Left colon (tissue), 2 donors: ENCODE measurements at places on chromosomes 7 and 10.

- DNase-seq = no peak
These were observed 68.4 kb downstream of the RAMP3 start for GRCh38 chr7:45225948-45226335.

DNA sequence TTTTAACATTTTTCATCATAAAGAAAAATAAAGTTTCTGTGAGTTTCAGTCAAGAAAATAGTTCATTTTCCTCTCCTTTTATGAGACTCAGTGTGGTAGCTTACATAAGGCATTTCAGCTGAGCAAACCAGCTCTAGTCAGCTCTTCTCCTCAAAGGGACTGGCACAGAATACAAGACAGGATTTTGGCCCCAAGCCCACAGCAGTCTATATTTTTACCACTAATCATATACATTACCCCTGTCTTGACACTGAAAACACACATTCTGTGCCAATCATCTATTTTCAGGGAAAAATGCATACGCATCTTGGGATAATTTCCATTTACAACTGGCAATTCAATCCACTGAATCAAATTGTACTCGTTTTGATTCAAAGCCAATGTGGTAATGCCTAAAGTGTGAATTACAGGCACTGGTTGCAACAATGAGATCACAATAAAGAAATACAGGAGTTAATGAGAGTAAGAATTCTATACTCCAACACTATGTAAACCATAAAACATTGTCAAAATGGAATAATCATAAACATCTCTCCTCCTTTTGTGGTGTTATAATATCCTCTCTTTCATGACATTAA lies 186.4 kb downstream of the CACNA2D1 start:
- DNase-seq = no peak

DNA sequence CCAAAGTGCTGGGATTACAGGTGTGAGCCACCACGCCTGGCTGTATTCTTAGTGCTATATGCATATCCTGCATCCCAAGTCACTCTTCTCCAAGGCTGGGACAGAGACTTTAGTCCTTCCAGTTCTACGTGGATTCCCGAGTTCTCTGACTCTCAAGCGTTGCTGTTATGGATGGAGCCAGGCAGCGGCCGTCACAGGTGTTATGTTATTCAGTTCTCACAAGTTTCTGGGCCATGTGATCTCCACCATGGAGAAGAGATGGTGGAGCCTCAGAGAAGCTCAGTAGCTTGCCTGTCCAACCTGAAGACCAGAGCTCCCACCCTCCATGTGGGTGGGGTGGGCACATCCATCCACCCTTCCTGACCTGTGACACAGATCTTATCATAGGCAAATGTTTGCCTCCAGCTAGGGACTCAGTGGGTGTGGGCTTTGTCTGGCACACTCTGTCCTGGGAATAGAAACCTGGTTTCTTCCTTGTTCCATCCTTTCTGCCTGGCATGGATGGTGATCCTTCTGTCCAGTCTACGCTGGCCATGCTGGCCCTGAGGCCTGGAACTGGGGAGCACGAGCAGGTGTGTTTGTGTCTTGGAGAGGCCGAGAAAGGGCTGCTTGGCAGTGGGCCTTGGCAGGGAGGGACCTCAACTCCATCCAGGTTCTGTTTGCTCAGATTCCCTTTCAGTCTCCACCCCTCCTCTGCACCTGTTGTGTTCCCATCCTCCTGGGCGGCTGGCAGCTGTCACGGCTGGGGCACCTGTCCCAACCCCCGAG lies 55.3 kb downstream of the NEURL1 start:
- peak; percentile 70 for DNase-seq

GRCh38 chr10:59283456-59284091 lies 78.8 kb downstream of the FAM13C start:
- DNase-seq = no peak

GRCh38 chr7:34723866-34724490 lies 66.0 kb downstream of the NPSR1 start:
- DNase-seq = no peak

DNA sequence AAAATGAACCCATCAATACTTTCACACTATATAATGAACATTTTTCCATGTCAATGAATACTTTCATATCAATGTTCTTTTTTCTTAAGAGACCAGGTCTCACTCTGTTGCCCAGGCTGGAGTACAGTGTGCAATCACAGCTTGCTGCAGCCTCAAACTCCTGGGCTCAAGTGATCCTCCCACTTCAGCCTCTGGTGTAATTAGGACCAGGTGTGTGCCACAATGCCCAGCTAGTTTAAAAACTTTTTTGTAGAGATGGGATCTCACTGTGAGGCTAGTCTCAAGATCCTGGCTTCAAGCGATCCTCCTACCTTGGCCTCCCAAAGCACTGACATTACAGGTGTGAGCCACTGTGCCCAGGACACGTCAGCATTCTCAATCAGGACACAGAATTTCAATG lies 85.2 kb downstream of the SH3PXD2A start:
- no peak for DNase-seq

DNA sequence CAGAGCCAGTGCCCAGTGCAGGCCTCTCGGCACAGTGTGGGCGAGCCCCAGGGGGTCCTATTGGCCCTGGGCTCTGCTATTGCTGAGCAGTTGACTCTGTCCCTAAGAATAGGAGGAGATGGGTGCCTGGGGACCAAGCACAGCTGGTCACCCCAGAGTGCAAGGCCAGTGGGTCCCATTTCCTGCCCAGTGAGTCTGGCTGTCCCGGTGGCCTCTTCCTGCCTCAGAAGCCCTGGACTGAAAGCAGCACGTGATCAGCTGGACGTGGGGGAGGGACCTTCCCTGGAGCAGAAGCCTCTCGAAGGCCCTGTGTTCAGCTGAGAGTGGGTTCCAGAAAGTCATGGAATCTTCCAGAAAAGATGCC lies 42.0 kb downstream of the PWWP2B start:
- DNase-seq = no peak

DNA sequence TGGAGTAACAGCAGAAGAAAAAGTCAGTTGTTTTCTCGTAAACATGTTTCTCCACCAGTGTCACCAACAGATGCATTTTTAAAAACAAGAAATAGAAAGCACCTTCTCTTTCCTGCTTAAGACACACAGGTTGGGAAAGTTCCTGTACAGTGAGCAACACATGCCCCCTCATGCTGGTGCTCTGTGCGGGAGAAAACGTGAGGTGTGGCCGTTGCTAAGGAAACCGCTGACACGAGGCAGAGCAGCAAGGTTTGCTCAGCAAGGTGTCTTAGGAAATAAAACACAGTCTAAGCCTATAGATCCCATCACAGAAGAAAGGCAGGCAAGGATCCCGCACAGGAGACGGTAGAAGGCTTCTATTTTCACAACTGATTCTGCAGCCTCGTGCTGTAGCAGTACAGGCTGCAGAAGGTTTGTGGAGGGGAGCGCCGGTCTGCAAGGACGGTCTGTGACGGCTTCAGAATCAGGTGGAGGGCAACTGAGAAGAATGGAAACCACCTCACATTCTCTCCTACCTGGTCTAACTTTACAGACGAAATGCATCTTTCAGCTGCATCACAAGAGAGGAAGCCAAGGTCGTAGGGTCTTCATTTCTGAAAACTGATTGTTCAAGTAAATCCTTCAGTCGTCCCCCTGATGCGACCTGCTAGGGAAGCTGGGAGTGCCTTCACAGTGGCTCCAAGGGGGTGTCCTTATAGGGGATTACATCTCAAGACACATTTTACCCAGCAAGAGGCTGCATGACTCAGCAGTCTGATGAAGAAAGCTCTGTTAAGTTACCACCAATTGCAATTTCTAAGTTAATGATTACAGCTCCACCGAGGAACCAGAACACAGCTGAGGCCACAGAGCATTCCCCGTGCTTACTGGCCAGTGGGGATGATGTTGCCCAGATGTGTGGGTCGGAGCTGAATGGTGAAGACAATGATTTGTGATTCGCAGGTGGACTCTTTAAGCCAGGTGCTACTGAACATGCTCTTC lies 150.7 kb upstream of the KLF14 start:
- no peak for DNase-seq

DNA sequence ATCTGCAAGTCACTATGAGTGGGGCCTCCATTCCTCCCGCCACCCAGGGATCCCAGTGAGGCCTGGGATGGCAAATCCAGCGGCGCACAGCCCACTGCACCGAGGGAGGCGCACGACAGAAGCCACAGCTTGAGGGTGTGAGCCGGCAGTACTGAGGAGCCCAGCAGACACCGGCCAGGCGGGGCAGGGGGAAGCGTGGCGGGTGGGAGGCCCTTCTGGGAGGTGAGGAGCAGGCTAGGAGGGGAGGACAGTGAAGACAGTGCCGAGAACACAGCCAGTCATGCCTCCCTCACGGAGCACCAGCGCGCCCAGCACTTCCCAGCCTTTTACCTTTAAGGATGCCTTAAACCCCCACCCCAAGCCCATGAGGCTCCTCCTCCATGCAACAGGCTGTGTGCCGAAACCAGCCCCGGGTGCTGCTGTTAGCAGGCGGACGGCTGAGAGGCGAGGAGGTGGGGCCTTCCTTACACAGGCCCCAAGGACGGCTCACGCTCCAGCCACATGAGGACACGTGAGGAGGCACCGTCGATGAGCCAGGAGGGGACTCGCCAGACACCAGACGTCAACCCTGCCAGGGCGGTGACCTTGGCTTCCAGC lies 258.5 kb downstream of the PTPRN2 start:
- DNase-seq = no peak

DNA sequence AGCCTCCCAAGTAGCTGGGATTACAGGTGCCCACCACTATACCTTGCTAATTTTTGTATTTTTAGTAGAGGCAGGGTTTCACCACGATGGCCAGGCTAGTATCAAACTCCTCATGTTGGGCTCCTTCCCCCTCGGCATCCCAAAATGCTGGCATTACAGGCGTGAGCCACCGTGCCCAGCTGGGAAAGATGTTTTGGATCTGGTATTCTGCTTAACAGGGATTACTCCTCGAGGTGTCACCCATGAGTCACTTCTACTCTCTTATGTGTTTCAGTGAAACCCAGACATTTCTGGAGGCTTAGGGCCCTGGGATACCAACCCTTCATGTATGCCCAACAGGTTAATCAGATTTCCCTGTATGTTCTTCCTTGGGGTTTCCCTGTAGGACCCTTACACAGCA lies 11.8 kb upstream of the OPN4 start:
- no peak for DNase-seq
